Stimulated activated CD4-positive, alpha-beta T cell treated with anti-CD3 and anti-CD28 coated beads, Interleukin-1b, Interleukin-23, amount 100 ng/mL, for 1 hour (primary cell): ENCODE measurements at places on chromosomes 2 and 18.

GRCh38 chr2:222319586-222320435, 21.0 kb upstream of the PAX3 start:
- no peak for DNase-seq

GRCh38 chr2:42792087-42792582, 248 bp downstream of the HAAO start:
- no peak for DNase-seq

DNA sequence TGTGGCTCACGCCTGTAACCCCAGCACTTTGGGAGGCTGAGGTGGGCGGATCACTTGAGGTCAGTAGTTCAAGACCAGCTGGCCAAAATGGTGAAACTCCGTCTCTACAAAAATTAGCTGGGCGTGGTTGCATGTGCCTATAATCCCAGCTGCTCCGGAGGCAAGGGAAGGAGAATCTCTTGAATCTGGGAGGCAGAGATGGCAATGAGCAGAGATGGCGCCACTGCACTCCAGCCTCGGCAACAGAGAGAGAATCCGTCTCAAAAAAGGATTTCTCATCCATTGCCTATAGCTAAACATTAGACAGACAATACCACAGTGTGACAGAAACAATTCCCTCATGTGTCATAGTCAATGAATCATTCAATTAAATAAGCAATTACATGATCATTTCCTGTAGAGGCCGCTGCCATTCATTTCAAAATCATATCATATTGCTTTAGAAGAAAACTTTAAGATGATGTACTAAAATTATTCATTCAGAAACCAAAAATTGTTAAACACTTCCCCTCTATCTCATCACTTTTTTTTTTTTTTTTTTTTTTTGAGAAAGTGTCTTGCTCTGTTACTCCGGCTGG, 69.5 kb upstream of the TGIF1 start:
- DNase-seq = no peak

DNA sequence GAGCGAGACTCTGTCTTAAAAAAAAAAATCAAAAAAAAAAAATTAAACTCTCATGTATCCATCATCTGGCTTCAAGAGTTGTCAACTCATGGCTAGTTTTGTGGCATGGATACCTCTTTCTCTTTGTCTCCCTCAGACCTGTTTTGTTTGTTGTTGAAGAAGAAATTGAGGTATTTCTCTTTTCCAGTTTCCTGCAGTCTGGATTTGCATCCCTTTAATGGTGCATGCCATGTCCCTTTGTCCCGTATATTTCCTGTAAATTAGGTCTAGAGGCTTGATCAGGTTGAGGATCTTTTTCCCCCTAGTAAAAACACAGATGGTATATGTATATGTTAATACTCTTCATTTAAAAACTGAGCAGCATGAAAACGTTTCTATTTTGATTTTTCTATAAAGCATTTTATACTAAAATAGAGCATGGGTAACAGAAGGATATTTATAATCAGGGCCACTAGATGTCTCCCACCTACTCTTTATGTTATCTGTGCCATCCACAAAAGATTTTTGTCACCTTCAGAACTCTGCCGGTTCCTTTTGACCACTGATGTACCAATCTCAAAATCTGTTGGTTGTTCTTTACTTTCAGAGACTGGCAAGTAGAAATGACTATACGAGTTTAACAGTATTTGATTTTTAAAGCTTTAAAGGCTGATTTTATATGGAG, 80.1 kb downstream of the GALNT1 start:
- DNase-seq = no peak

- DNase-seq = no peak
Observed at GRCh38 chr2:42698940-42699339, 65.0 kb downstream of the OXER1 start.

GRCh38 chr2:55733335-55733734, 39.7 kb upstream of the PNPT1 start:
- no peak for DNase-seq

DNA sequence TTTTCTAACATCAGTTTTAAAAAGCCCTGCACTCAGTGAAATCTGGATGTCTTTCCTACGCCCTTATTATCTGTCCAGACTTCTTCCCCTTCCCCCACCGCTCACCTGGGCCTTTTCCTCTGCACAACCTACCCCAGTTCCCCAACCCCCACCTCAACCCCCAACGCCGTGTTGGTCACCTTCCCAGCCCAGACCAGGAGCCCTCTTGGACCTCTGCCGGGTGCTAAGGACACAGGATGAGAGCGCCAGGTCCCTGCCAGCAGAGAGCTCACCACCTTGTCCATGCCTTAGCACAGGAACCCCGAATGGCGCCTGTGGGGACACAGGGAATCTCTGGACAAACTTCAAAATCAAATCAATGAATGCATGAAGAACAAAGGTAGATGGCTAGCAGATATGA, 966 bp upstream of the RBM43 start:
- no peak for DNase-seq

- DNase-seq = no peak
Observed at GRCh38 chr18:5876891-5877290, 18.4 kb downstream of the TMEM200C start.
